ENCODE measurements at places on chromosomes 12 and 14.
A peak's percentile ranks its signal among the peaks of the same experiment; 100 is the strongest.

GRCh38 chr12:110165540-110166159, 41.5 kb downstream of the IFT81 start:
- peak; percentile 62 for DNase-seq

- DNase-seq, result no peak
These were observed 213.7 kb upstream of the NPAS3 start for GRCh38 chr14:32724867-32725471.

DNA sequence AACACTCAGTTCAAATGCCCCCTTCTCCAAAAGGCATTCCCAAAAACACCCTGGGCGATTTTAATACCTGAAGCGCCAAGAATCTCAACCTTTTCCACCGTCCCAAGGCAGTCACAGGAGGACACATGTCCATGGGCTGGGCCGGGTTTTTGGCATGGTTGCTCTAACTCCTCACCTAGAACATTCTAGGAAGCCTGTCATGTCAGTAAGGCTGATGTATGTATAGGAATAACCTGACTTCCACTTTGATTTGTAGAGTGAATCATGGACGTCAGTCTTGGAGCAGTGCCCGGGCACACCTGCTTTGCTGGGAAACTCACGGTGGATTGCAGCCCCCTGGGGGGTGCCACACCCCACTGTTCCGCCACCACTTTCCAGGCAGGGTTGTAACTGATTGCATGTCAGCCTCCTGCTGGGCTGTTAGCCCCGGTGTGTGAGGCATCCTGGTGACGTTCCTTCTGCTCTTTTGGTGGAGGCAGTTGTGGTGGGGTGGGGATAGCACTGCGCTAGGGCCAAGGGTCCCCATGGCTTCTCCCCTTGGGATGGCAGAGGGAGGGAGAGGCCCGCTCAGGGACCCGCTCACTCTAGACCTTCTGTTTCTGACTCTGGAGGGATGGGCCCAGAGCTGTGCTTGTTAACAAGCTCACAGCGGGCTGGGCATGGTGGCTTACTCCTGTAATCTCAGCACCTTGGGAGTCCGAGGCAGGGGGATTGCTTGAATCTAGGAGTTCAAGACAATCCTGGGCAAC, 35.2 kb upstream of the FAM181A start:
- DNase-seq, result no peak

GRCh38 chr12:56585098-56585497, 45.0 kb downstream of the BAZ2A start:
- DNase-seq, result no peak

GRCh38 chr14:45249856-45250575, 3.0 kb downstream of the MIS18BP1 start:
- no peak for DNase-seq

GRCh38 chr14:82872494-82872893, 1338.8 kb upstream of the SEL1L start:
- no peak for DNase-seq

Measured in DMS79 (cell line).